ENCODE measurements at places on chromosomes 6 and 20.

DNA sequence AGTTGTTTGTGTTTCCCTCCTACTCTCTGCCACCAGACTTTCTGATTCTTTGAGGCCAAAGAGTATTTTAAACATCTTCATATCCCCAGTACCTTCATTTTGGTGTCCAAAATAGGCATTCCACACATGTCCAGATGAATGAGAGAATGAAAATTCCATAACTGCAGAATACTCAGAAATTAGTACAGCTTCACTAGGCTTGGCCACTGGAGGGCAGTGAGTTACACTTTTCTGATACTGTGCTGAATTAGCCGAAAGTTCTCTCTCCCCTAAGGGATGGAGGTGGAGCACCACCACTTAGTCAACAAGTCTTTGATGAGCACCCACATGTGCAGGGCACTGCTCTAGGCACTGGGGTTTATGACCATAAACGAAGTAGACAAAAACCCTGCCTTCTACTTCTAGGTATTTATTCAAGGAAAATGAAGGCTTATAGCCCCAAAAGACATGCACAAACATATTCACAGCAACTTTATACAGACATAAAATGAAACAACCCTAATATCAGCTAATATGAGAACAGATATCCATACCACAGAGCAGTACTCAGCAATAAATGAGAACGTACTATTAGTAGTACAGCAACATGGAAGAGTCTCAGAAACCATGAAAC is 46.1 kb upstream of the TMEM217 start:
- DNase-seq = peak; percentile 45

DNA sequence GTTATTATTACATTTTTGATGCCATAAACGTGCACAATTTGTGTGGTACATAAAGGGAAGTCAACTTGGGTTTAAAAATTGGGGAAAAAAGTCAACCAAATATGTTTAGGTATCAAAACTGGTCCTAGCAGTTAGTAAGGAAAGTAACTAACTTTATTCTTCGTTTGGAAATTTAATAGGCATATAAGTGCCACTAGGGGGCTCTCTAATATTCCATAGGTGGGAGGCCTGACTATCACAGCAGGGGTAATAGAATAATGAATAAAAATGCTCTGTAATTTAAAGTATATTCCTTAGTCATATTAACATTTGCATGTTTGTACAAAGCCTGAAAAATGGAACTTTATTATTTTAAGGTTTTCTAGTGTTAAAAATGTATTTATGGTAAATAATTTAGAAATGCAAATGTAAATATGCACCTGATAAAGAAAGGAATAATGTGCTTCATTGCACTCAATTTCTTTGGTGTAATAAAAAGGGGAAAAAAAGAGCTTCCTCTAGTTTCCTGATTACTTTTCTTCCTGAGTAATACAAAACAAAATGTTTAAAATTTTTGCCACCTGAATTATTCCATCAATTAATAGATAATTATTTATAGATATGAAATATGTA is 125.7 kb upstream of the HDAC2 start:
- DNase-seq = peak; percentile 18

GRCh38 chr20:53845980-53846379 is 224.4 kb downstream of the BCAS1 start:
- DNase-seq = no peak

DNA sequence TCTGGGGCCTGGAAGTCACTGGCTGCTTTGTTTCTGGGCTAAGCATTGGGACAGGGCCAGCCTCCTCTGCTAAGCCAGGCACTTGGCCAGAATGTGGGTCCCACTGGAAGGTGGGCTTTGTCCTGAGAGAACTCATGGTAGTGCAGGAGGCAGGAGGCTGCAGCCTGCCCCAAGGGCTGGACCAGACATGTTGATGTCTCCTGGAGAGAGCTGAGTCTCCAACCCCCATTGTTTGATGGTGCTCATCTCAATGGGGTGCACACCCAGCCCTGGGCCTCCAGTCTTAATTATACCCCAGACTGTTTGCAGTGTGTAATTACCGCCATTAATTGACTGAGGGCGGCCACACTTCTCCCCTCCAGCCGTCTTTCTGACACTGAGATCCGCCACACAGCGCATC is 220.5 kb upstream of the PMEPA1 start:
- no peak for DNase-seq

DNA sequence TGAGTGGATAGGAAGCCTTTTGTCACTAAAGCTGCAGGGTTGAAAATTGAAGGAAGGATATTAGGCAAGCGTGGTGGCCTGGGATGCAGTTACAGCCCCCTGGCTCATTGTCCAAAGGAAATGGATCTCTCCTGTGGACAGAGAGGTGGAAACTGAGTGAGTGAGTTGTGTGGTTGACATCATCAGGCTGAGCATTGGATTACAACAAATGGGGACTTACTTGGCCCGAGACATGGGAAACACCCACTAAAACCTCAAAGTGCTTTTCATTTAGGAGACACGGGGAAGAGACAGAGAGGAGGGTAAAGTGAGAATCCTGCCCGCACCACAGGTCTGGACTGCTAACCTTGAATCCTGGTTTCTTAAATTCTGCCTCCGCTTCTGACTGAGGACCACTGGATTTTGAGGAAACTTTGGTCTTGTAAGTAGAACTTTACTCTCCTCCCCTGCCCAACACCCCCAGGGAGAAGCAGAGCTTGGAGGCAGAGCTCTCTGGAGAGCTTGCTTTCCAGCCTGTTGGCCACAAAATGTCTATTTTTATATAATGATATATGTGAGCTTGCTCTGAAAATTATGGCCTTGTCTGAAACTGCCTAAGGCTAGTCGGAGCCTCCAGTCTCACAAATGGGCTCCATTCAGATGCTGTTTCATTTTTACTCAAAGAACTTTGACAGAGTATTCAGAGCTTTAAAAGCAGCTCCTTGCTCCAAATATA is at the start of gene PKIG:
TSS of gene PKIG (plus strand) at position 269 of the 715 bp plus-strand sequence. CDS start 31,978 bp downstream, outside the sequence.
- DNase-seq = peak; percentile 59

DNA sequence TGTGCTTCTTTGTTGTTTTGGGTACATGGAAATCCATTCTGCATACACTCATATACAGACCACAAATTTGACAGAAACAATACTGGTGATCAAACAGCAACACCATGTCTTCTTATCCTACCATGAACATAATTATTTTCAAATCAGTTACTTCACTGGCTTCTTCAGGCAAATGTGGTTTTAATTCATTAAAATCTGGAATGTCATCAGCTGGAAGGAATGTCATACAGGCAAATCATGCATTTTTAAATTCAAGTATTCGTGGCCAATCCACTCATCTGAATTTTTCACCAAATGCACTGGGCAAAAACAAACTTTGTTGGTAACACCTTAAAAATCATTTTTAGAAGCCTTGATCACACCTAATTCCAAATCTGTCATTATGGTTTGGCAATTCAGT is 59.3 kb downstream of the KIF6 start:
- no peak for DNase-seq

DNA sequence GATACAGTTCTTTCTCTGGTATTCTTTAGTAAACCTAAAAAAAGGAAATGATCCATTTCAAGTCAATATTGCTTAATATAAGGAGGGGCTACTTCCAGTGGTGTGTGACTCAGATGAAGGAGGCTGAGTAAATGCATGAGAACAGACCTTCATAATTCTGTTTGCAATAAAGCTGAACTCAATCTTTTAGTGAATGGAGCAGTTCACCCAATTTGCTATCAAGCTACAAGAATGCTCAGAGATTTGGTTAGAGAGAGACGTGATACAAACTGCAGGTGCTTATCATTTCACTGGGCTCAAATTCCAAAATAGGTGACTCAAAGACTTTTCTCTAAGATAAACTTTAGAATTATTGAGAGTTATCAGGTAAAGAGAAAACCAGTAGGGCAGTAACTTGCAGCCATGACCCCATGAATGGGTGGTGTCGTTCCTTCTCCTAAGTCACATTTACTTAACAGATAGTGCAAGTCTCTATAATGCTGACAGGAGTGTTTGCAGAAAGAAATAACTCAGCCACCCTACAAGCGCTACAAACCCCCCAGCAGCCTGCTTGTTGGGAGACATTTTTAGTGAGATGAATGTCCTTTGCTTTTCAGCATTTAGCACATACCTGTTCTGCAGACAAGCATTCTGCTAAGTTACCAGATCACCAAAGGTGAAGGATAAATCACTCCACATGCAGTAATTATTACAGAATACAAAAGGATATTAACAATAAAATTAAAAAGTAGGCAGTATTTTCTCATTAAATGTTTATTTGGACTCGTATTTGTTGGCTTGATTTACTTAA is 16.4 kb upstream of the BLOC1S5 start:
- peak; percentile 25 for DNase-seq

DNA sequence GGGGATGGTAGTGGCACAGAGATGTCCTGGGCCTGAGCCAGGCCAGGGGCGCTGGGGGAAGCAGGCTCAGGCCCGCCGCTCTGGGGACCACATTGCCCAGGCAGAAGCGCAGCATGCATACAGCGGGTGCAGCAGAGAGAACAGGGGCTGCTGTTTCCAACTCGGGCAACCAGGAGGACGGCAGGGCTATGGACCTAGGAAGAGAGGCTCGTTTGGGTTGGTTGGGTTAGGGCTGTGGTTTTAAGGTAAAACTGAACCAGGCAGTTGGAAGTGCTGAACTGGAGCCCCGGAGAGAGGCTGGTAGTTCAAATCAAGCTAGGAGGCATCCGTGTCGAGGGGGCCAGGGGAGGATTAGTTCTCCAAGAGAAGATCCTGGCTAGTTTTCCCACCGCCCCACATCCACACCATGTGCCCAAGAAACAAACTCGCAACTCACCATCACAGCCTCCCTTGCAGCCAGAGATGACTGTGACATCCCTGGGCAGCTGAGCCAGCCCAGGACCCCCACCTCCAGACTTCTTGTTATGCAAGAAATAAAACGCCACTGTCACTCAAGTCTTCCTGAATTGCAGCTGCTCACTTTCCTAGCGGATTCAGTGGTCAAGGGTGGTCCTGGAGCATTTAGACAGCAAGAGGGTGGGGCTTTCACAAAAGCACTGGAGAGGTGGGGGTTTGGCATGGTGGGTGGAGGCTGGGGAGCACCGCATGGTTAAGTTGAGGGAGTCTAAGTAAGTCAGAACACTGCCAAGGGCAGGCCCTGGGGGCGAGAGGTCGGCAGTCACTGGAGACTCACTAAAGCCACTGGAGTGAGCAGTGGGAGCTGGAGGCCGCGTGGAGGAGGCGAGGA is 161.2 kb downstream of the GRM4 start:
- no peak for DNase-seq

DNA sequence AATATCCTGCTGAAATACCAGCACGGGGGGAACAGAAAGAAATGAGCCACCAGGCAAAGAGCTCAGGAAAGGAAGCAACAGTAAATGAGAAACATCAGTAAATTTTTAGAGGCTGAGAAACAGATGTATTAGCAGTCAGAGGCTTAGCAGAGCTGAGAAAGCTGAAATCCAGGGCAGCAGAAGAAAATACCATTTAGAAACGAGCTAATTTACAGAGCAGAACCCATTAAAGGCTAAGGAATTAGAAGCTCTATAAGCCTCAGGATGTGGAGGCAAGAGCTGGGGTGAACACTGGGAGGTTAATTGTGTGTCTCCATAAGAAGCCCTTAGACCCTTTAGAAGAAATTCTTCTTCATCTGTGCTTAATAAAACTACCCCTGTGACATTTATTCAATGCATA is 178.6 kb upstream of the RGS17 start:
- no peak for DNase-seq

GRCh38 chr6:132651062-132651461 is 7.9 kb downstream of the TAAR1 start:
- no peak for DNase-seq

DNA sequence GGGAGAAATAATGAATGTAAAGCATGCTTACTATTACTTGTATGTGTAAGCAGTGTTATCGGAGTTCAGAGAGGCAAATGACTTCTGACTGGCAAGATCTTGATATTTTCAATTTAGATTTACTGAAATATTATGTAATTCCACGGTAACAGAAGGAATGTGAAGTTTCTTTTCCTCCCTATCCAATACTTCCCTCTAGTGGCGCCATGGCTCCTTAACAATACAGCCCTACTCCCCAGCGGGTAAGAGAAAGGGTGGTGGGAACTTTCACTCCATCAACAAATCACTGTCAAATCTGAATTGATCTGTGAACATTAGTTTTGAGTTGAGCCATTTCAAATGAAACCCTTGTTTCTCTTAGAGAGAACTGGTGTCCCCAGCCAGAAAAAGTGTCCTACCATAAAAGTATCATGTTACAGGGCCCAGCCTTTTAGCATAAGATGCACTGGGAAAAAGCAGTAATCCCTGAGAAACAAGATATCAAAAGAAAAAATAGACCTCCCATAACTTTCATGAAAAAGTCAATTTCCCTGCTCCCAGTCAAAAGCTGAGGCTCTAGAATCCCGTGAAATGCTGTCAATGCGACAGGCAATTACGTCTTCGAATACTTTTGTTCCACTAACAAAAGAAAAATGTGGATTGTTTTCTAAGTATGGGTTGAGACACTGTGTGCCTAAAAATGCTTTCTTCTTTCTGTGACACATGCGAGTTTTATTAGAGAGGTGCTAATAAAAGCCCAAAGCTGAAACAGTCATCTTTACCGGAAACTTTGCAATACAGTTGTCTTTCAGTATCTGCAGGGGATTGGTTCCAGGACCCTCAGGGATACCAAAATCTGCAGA is 12.9 kb downstream of the COX7A2 start:
- DNase-seq = peak; percentile 57

- no peak for DNase-seq
Observed at GRCh38 chr6:143612186-143612585, 65.6 kb upstream of the PHACTR2 start.

GRCh38 chr6:150072201-150072600 is 3.3 kb upstream of the ULBP3 start:
- peak; percentile 42 for DNase-seq

- no peak for DNase-seq
Observed at GRCh38 chr6:37646986-37647764, 50.5 kb downstream of the MDGA1 start.

GRCh38 chr6:28729501-28730402 is 194.0 kb downstream of the TRIM27 start:
- DNase-seq = no peak

DNA sequence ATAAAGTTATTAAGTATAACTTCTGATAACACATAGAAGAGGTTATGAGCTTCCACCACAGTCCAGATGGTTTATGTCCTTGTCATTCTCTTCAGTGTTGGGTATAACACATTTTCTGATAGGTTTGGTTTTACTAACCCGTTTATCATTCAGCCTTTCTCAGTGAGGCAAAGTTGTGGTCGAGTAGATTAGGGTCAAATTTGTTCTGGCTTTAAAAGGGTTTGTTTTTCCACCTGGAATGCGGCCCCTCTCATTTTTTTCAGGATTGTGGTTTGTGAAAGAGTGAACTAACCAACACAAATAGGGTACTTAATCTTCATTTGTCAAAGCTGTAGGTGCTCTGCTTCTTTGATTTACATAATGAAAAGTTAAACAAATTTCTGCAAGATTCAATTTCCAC is 204.2 kb upstream of the ASCC3 start:
- DNase-seq = no peak

Data from HFFc6 (cell line).